Globus pallidus (tissue), 1 donor: ENCODE measurements at places on chromosomes 12 and 14.

DNA sequence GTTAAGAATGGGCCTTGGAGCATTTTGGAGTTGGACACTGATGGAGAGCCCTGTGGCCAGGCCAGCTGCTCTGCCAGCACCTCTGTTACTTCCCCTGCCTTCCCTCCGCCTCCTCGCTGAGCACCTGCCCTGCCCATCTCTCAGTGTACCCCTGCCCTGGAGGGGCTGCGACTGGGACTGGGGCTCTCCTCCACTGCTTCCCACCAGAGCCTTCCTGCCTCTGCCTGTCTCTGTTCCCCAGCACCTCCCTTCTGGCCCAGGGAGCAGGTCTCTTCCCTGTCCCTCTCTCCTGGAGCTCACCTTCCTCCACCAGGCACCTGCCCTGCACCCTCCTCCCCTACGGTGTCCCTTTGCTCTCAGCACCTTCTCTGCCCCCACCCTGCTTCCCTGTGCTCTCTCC lies 62.1 kb downstream of the WDR20 start:
- no peak for DNase-seq

GRCh38 chr12:131266591-131267467 lies 313.1 kb downstream of the ADGRD1 start:
- no peak for DNase-seq

- DNase-seq, result peak; percentile 49
These were observed 16.1 kb upstream of the NUDT14 start for GRCh38 chr14:105197211-105197641.

- DNase-seq, result no peak
These were observed 7.2 kb downstream of the MYL6 start for GRCh38 chr12:56165369-56165768.

DNA sequence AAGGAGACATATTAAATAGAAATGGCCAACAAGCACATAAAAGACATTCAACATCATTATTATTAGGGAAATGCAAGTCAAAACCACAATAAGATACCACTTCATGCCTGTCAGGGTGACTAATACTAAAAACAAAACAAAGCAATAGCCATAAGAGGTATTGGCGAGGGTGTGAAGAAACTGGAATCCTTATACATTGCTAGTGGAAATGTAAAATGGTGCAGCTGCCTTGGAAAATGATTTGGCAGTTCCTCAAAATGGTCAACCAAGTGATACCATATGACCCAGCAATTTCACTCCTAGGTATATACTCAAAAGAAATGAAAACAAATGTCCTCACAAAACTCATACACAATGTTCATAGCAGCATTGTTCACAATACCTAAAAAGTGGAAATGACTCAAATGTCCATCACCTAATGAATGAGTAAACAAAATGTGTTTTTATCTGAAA lies 27.0 kb downstream of the GPR135 start:
- DNase-seq, result no peak

GRCh38 chr14:92994131-92994676 lies 71.3 kb downstream of the CHGA start:
- no peak for DNase-seq

DNA sequence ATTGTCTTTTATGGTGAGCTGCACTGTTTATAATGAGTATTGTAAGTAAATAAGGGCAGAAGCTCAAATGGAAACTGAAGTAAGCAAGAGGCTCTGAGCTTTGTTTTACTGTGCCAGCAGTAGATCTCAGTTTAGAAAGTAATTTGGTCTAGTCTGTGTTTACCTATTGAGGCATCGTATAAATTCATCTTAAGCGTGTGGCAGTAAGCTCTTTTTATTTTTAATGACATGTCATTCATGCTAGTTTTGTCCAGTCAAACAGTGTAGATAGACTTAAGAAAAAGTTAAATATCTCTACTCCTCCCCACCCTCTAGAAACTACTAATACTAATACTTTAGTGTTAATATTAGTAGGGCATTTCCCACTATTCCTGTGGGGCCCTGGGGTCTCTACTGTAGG lies 2.0 kb downstream of the ANO6 start:
- no peak for DNase-seq

GRCh38 chr12:3083921-3084347 lies 6.8 kb downstream of the TSPAN9 start:
- no peak for DNase-seq

DNA sequence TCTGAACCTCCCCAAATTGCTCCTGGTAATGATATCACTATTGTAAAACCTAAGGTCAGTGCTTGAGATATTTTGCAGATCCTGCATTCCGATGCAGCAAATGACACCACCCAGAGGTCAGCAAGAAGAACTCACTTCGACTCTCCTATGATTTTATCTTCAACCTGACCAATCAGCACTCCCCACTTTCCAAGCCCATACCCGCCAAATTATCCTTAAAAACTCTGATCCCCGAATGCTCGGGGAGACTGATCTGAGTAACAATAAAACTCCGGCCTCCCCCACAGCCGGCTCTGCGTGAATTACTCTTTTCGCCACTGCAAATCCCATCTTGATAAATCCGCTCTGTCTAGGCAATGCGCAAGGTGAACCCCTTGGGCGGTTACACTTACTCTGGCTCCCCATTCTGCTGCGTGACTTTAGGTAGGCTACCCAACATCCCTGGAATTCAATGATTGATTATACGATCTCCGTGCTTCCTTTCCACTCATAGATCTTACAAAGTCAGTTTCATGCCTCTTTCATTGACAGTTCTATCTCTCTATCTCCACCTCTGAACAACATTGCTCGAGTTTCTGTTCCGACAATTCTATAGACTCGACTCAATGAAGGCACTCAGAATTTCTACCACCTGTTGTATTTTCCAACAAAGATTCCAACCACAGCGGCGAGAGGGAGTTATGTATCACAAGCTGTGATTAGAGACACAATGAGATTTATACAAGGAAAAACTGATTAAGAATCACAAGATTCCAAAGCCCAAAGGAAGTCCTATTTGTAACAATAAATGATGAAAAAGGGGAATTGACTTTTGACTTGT lies 939 bp downstream of the NPC2 start:
- peak; percentile 43 for DNase-seq

DNA sequence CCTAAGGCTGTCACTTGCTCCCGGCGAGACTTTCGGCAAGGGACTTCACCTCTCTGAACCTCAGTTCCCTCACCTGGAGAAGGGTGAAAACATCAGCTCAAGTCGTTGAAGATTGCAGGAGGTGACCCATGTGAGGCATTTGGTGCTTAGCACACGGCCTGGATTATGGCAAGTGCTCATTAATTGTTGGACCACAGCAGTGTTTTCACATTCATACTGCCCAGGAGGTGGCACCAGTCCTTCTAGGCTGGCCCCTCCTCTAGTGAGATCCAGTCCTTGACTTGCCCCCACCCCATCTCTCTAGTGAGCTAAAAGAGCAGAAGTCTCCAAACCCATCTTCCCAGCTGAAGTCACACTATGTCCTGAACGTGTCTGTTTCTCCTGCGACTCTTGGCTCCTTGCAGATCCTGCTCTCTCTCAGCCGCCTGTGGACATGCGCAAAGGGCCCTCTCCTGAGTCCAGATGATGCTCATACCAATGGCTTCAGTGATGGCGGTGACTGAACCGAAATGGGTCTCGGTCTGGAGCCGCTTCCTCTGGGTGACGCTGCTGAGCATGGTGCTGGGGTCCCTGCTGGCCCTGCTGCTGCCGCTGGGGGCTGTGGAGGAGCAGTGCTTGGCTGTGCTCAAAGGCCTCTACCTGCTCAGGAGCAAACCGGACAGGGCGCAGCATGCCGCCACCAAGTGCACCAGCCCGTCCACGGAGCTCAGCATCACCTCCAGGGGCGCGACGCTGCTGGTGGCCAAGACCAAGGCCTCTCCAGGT lies 1.6 kb downstream of the FICD start:
- DNase-seq, result no peak

DNA sequence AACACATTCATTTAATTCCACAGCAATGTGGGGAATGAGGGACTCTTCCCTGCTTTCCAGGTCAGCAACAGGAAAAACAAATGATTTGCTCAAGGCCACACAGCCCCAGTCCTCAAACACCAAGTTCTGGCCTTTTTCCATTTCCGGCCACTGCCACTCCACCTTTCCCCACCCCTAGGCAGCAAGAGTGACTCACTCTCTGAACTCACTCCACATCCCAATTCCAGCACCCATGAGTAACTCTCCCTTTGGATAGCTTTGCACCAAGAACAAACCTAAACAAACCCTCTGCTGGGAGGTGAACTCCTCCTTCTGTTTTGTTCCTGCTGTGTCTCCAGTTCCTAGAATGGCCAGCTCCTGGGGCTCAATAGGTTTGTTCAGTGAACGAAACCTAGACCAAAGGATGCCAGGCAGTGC lies 30.4 kb upstream of the PLEKHG6 start:
- DNase-seq, result no peak

DNA sequence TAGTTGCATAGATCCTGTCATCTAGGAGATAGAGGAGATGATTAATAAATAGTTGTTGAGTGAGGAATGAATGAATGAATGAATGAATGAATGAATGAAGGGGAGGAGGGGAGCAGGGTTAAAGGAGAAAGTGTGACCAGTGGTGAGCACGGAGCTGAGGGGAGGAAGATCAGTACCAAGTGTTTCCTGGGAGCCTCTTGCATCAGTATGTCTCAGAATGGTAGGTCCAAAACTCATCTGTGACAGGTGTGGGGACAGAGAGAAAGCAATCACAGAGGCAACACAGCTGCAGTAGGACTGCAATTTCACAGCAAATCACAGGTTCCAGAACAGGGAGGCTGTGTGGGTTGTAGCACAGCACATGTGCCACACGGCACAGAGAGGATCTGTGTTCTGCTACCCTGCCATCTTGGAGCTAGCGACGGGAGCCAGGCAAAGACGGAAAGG lies 14.5 kb upstream of the TNFRSF1A start:
- DNase-seq, result no peak

DNA sequence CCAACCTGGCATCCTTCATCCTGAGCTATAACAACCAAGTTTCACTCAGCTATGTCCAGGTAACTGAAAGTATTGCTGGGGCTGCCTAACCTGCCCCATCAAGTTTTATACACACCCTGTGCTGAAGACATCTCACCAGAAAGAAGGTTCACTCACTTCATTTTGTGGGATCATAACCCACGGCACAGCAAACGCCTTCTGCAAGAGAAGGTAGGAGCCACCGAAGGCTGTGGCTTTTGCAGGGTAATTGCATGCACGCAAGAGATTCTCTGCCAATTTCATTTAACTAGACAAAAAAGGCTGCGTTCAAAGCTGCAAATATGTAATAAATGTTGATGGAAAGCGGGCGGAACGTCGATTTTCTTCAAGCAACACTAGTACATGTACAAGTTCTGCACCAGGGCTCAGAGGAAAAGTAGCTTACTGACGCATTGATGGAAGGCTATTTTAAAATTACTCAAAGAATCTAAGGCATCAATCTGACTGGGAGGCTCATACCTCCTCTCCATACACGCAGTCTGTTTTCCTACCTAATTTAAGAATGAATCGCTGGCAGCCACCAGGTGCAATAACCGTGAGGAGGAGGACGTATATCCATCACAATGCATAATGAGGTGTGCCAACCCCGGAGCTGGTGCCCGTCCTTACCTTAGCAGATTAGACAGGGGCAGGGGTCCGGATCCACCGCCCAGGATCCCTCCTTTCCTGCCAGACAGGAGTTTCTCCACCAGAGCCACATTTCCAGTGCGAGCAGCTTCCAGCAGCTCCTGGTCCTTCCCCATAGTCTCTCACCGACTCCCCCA lies 1.1 kb downstream of the ANKS1B start:
- no peak for DNase-seq

- no peak for DNase-seq
These were observed 624 bp downstream of the RIN3 start for GRCh38 chr14:92513966-92514843.

GRCh38 chr12:26298785-26299621 lies 103.6 kb downstream of the SSPN start:
- peak; percentile 63 for DNase-seq

DNA sequence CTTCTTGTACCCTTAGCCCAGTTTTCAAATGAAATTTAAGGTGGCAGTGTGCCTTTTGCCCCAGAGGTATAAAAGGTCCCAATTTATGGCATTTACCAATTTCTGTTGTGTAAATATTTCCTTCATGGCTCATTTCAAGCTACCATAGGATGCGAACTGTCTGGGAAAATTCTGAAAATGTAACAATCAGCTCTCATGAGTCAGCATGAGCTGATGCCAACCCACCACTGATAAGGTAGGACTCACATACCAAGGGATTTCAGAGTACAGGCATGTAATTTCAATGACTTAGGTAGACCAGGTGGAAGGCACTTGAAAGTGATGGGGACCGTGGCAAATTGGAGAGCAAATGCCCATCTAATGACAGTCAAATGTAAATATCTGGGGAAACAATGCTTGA lies 169.5 kb downstream of the TTC8 start:
- no peak for DNase-seq

DNA sequence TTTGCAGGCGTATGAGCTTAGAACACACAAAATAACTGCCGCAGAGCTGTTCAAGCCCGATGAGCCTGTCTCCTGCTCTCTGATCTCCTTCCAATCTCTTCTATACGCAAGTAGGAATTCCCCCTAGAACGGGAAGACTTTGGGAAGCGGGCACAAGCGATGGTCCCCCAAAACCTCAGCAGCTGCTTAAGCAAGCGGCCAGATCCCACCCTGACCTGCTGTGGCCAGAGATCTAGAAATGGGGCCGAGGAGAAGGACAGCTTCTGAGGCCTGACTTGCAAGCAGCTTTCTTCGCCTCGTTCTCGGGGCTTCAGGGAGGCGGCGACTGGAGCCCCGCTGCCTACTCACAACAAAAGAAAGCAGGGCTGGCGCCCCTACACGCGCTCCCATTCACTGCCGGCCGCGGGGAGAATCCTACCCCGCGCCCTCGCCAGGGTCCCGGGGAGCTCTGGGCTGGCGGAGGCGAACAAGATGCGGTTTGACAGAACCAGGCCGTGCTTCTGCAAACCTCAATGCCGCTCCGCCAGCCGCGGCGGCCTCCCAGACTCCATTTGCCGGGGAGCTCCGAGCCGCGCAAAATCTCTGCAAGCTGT lies 922 bp downstream of the TBX5 start:
- DNase-seq, result no peak

DNA sequence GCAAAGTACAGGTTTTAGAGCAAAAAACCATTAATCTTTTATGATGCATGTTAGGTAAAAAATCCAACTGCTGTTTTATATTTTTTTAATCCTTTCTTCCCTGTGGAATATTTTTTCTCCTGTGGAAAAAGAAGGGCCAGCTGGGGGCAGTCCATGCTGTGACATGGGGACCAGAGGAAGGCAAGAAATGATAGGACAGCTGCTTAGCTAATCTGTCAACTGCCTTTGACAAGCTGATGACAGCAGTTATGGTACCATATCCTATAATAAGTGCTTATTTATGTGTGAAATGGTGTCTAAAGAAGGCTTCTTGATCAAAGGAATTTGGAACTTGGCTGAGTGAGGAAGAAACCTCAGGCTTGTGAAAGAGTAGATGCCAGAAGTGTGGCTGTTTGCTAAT lies 452.4 kb upstream of the NOVA1 start:
- no peak for DNase-seq
